ENCODE measurements at places on chromosomes 6 and 20. TPM values are rescaled to one million over a fixed set of nuclear protein-coding genes. Genes with fewer than 3 reads are reported as not detected.

ZNF512B gene
- 6.3 TPM for total RNA-seq

SLC4A11 gene
- 28.9 TPM for total RNA-seq

MYLK2 gene
- total RNA-seq: 16.7 TPM

CDH26 gene
- 0.31 TPM for total RNA-seq

CABLES2 gene
- 0.49 TPM for total RNA-seq

HCK gene
- 0.06 TPM for total RNA-seq

CARMIL1 gene
- 6.8 TPM for total RNA-seq

RAD21L1 gene
- not detected for total RNA-seq

GGTLC1 gene
- not detected for total RNA-seq

SLC17A1 gene
- not detected for total RNA-seq

NRN1 gene
- total RNA-seq: 28.7 TPM

FAM209B gene
- not detected for total RNA-seq

TREML2 gene
- not detected for total RNA-seq

GJA10 gene
- total RNA-seq: not detected

HUS1B gene
- total RNA-seq: 0.65 TPM

VSX1 gene
- not detected for total RNA-seq

PHACTR3 gene
- 6.0 TPM for total RNA-seq

VSTM2L gene
- total RNA-seq: under 0.01 TPM

IP6K3 gene
- total RNA-seq: not detected

KCNQ2 gene
- not detected for total RNA-seq

MTHFD1L gene
- total RNA-seq: 16.8 TPM

IFNGR1 gene
- 80.5 TPM for total RNA-seq

KCNQ5 gene
- total RNA-seq: under 0.01 TPM

ADGRF1 gene
- total RNA-seq: not detected

ULBP3 gene
- total RNA-seq: 5.3 TPM

IL17A gene
- not detected for total RNA-seq

HTR1B gene
- 6.9 TPM for total RNA-seq

MRPL2 gene
- 12.0 TPM for total RNA-seq

UST gene
- total RNA-seq: 0.16 TPM

C20orf144 gene
- total RNA-seq: not detected

C4A gene
- total RNA-seq: 1.5 TPM

CCN5 gene
- not detected for total RNA-seq

BICRAL gene
- 6.3 TPM for total RNA-seq

RING1 gene
- 21.0 TPM for total RNA-seq

OLIG3 gene
- total RNA-seq: not detected

UNC5CL gene
- under 0.01 TPM for total RNA-seq

APCDD1L gene
- total RNA-seq: 0.13 TPM

KIF13A gene
- 56.0 TPM for total RNA-seq

Data from bladder microvascular endothelial cell (primary cell).